ENCODE measurements at places on chromosomes 3 and 15.

GRCh38 chr3:38573556-38573955 lies 75.9 kb downstream of the SCN5A start:
- DNase-seq, result no peak

GRCh38 chr15:93644595-93644994 lies 555.6 kb upstream of the RGMA start:
- no peak for DNase-seq

DNA sequence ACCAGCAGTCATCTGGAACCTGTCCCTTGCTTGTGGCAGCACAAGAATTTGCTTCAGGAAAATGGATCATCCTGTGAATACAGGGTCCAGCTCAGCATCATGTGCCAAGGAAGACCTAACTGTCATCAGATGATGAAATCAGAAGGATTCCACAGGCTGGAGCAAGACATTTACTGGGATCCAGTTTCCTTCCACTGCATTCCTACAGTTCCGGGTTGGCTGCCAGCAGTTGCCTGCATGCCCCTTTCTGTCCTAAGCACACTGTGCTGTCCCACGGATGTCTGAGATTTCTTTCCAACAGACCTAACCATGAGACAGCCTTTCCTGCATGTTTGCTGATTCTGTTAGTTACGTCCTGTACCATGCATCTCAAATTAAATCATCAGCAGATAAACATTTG lies 140.7 kb downstream of the IMPG2 start:
- peak; percentile 67 for DNase-seq

DNA sequence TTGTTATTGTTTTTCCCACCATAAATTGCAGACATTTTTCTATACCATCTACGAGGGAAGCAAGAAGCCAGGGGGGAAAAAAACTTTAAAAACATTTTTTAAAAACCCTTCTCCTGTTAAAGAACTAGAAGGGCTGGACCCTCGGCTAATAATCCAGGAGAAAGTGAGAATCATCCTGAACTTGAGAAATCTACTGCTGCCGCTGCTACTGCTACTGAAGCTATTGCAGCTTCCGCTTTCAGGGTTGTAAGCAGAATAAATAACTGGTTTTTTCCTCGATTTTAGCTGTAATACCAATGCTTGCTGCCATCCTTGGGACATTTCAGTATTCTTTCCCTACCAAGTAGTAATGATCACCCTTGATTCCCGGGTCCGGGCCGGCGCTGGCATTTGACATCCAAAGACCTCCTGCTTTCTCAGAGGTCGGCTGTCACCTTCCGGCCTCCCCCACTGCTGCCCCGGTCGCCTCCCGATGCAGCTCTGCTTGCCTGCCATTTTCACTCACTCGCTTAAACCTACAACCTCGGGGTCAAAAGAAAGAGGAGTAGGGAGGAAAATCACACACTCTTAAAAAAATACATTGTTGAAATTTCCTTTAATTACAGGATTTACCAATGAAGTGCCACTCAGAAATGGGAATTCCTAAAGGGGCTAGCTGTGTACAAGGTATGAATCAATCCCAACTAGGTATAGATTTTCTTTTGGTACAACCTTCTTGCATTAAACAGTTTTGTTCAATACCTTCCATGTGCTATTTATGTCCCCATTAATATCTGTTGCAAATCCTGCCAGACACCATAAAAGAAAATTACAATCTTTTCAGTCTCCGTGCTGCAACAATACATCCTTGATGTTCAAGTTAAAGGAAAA lies 674 bp upstream of the MECOM start:
- no peak for DNase-seq

- no peak for DNase-seq
Observed at GRCh38 chr3:112333381-112334317, 693 bp downstream of the CD200 start.

DNA sequence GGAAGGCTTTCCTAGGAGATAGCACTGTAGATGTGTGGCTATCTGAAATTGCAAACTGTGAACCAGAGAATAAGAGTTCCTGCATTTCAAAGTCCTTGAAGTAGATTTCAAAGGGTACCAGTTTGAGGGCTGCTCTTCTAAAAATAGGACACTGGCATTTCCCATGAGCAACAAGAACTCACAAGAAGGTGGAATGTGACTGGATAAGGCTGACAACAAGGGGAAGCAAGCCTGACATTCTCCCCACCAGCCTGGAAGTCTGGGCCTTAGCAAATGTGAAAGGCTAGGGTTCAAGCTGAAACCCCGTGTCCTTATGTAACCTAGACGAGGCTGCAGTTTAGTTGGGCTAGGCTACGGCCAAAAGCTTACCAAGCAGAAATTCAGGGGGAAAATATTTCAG lies 18.7 kb upstream of the TJP1 start:
- DNase-seq, result no peak

DNA sequence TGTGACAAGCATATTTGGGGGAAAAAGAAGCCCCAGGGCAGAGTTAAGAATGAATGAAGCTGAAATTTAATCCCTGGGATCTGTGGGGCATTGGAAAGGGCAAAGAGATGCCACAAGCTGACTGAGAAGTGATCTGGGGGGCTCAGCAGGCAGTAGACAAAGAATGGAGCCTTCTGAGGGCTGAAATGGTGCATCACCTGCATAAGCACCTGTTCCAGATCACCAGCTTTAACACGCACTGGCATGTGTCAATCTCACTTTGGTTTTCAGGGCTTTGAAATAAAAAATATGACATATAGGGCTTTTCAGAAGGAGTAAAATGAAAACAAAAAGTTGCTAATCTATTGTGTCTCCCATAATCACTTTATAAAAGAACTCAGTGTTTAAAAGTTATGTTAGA lies 210.8 kb upstream of the ARHGEF26 start:
- no peak for DNase-seq

Data from AG04449 (cell line).